Frontal cortex (tissue), 4 donors: ENCODE measurements at places on chromosomes 4 and X. TPM values are rescaled to one million over a fixed set of nuclear protein-coding genes. Genes with fewer than 3 reads are reported as not detected.

DNA sequence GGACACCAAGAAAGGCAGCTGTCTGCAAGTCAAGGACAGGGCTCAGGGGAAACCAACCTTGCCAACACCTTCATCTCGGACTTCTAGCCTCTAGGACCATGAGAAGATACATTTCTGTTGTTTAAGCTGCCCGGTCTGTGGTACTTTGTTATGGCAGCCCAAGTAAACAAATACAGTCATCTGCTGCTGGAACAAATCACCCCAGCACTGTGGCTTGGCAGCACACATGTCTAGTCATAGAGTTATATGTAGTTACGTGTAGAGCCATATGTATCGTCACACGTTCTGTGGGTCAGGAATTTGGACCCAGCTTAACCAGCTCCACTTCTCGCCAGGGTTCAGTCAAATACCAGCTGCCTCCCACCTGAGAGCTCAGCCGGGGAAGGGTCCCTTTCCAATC, 2.5 kb downstream of the HTT-AS start:
- no peak for DNase-seq

GRCh38 chr4:5381961-5382441, 326.4 kb downstream of the EVC2 start:
- no peak for DNase-seq

DNA sequence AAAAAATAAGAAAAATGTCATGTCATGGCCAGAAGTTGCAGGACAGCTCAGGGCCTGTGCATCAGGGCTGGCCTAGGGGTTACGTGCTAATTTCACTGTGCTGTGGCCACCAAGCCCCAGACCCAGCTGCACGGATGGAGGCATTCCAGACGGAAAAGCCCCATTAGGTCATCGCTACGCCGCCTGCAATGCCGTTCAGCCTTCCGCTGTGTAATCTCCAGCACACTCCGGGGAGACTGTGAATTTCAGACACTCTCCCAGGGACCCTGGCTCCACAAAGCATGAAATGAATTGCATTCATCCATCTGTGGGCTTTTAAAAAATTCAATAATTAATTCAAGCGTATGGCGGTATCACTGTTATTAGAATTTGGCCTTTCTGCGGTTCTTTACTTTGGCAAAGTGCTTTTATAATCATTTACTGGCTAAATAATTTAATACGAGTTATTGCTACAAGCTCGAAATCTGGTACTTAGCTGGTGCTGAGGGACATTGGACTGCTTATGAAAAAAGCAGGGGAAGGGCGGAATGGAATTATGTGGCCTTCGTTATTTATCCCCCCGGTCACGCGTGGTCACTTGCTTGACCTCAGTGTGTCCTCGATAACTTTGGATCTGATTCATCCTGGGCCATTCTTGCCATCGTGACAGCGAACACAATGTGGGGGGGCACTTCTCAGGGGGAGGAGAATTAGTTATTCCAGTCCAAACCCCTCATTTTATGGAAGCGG, 9.0 kb upstream of the NSG1 start:
- no peak for DNase-seq

DNA sequence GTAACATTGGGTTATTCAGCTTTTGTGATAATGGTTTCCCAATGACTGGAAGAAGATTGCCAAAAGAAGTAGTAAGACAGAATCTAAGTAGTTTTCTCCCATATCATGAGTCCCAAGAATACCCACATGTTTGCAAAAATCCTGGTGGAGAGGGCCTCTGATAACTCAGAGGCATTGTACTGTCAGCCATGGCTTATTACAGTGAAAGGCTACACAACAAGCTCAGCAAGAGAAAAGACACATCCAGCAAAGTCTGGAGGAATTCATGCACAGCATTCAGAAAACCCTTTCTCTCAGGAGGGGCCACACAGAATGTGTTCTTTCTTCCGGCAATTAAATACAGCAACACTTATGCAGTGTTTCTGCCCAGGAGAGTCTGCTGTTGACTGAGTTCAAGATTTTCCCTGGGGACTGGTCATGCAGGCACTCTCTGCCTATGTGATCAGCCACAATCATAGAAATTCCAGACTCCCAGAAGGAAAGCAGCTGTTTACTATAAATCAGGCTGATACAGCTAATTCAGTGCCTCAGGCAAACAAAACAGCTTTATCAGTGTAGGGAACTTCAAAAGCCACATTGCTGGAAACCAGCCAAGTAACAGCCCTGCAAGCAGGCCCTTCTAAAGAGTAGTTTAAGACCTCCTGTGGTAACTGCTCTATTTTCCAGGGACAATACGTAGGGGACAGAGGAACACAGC, 937.1 kb downstream of the CCSER1 start:
- DNase-seq: no peak

DNA sequence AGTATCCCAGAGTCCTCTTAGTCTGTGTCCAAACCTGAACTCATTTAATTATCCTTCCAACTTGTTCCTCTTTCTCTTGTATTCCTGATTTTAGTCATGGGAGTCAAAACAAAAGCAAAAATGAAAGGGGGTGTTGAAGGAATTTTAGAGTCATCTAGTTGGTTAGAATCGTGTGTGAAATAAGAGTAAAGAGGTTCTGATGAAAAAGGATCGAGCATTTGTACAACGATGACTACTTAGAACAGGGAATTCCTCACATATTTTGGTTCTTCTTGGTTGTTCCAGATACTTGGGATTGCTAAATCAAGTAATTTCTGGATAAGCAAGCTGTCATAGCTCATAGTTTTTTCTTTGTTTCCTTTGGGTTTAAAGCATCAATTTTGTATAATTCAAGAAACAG, 194.4 kb downstream of the BCOR start:
- DNase-seq: no peak

- DNase-seq: no peak
Observed at GRCh38 chr4:136183513-136183912, 1348.8 kb downstream of the PCDH18 start.

DNA sequence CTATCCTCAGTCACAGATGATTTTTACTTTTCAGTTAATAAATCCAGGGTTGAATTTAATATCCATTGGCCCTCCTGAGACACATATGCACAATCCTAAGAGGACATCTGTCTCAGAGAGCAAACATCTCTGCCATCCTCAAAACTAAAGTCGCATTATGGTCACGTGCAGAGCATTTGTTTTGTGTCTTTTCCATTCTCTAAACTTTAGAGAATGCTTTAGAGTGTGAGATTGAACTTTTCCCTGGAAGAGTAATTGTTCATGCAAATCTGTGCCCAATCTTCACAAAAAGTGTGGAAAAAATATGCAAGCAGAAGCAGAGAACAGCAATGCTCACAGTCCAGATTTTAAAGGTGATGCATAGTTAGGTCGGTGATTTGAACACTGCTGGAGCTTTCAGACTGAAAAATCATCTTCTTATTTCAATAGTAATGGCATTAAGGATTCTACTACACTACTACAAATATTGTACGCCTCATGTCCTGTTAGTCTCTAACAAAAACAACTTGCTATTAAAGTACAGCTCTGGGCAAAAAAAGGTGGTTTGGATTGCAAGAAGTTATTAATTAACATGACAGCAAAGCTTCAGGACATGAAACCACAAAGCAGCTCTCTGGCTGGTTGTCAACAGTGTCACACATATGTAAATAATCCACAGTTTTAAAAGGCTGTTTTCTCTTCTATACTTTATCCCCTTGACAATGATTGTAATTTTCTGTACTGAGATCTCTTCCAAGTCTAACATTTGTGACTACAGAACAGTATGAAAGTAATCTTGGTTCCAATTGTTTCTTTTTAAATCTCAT, 19.9 kb downstream of the DCHS2 start:
- DNase-seq: no peak

ZBED1 gene
- 33.0 TPM for total RNA-seq

CFI gene
- total RNA-seq: 4.5 TPM

RNF113A gene
- 17.5 TPM for total RNA-seq
